Hematopoietic multipotent progenitor cell treated with erythropoietin and hydrocortisone succinate and interleukin-3 and kit ligand, for 4 days (in vitro differentiated cells): ENCODE measurements at places on chromosomes 5 and 9.

DNA sequence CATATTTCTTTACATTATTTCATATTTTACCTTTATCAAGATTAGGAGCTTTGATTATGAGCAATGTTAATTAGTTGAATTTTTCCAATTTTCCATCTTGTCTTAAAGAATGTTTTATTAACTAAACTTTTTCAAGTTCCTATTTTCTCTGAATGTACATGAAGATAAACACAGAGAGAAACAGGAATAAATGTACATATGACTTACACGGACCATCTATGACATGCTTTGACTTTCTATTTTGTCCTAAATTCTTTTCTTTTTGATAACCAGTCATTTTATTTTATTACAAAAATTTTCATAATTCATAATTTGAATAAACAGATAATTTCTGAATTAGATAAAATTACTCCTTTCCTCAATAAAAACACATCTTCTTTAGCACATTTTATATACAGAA is 1038.8 kb upstream of the ARRDC3 start:
- peak; percentile 1 for DNase-seq

DNA sequence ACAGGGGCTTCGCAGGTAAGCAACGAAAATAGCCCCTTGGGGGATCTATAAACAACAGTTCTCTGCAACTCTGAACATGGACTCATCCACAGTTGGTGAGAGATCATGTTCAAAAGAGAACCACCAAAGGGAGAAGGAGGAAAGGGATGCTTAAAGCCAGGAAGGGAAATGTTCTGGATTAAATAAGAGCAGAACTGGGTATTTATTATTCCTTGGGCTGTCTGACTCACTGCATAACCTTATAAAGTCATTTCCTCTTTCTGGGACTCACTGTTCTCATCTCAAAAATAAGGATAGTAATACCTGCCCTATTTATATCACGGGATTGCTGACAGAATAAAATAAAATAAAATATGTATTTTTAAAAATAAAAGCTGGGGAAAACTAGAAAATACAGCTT is 11.2 kb upstream of the MARCHF3 start:
- no peak for DNase-seq

GRCh38 chr5:56481428-56482357 is 248.6 kb upstream of the ANKRD55 start:
- peak; percentile 62 for DNase-seq

GRCh38 chr5:31982027-31982426 is 192.1 kb downstream of the GOLPH3 start:
- DNase-seq: no peak

DNA sequence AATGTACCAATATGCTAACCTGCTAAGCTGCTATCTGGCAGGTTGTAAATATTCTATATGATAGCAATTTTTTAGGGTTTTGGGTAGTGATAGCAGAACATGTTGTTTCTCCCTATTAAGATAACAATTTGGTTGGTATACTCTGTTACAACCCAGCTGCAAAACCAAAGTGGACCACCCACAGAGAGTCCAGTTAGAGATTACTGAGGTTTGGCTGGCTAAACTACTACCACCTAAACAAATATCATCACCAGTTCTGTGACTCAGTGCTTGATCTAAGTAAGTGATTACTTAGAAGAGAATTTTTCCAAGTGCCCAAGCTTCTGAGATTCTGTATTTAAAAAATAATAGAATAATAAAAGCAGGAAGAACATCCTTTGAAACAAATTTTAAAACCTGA is 72.3 kb downstream of the XRCC4 start:
- no peak for DNase-seq

DNA sequence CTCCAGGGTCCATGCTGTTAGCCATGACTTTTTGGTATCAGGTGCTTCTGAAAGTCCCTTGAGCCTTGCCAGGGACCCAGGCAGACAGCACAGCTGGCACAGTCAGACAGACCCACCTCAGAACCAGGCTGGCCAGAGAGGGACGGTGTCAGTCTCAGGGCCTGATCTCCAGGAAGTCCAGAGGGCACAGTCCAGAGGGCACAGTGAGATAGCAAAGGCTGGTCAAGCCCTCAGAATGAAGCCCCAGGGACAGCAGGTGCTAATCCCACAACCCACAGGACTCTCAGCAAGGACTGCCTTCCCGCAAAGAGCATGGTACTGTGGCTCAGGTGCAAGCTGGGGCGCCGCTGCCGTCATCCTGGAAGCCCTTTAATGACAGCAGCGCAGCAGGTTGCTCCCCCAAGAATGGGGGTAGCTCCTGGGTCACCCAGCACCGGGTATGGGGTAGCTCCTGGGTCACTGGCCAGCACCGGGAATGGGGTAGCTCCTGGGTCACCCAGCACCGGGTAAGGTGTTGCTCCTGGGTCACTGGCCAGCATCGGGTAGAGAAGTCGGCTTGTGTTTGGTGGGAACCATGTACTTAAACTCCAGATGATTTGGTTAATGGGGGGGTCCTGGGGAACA is 105.6 kb upstream of the PHYKPL start:
- DNase-seq: no peak

GRCh38 chr5:108102463-108102862 is 279.4 kb downstream of the FBXL17 start:
- DNase-seq: no peak
